ENCODE measurements at places on chromosomes 16 and 17. TPM values are rescaled to one million over a fixed set of nuclear protein-coding genes. Genes with fewer than 3 reads are reported as not detected.

The NHERF2 gene
- 6.3 TPM for total RNA-seq

The RAMP2 gene
- 8.4 TPM for total RNA-seq

The CTRB1 gene
- total RNA-seq: 0.14 TPM

The CASKIN1 gene
- 0.05 TPM for total RNA-seq

The PYY gene
- total RNA-seq: 0.57 TPM

The KRTAP3-1 gene
- not detected for total RNA-seq

The KLHL11 gene
- 11.4 TPM for total RNA-seq

The CCL1 gene
- 0.71 TPM for total RNA-seq

The LIMD2 gene
- total RNA-seq: 202 TPM

The PPL gene
- total RNA-seq: 3.7 TPM

The CISD3 gene
- total RNA-seq: 10.3 TPM

The TMEM235 gene
- total RNA-seq: 1.8 TPM

The MLYCD gene
- 1.8 TPM for total RNA-seq

The OR1F1 gene
- not detected for total RNA-seq

The KRTAP4-1 gene
- total RNA-seq: not detected

The SOX8 gene
- 1.3 TPM for total RNA-seq

The KRTAP2-1 gene
- not detected for total RNA-seq

The GP1BA gene
- 0.14 TPM for total RNA-seq

The CCR7 gene
- total RNA-seq: 60.3 TPM

The KRTAP9-8 gene
- not detected for total RNA-seq

The RAB26 gene
- 0.28 TPM for total RNA-seq

The SLC22A31 gene
- total RNA-seq: 0.33 TPM

The HSD11B2 gene
- 0.09 TPM for total RNA-seq

The CD19 gene
- 2.8 TPM for total RNA-seq

The RAP1GAP2 gene
- total RNA-seq: 3.8 TPM

The SMIM22 gene
- total RNA-seq: 3.9 TPM

The SSTR5 gene
- not detected for total RNA-seq

The RNF43 gene
- 3.4 TPM for total RNA-seq

The HOXB7 gene
- 0.09 TPM for total RNA-seq

The PHF12 gene
- total RNA-seq: 20.5 TPM
